ENCODE measurements at places on chromosomes 6 and 20. TPM values are rescaled to one million over a fixed set of nuclear protein-coding genes. Genes with fewer than 3 reads are reported as not detected.

SLC35D3 gene
- total RNA-seq = not detected

ZC3H12D gene
- total RNA-seq = 12.8 TPM

ZBTB46 gene
- total RNA-seq = 0.05 TPM

RIPOR3 gene
- not detected for total RNA-seq

TMX4 gene
- total RNA-seq = 42.0 TPM

PNPLA1 gene
- not detected for total RNA-seq

PCK1 gene
- not detected for total RNA-seq

MCHR2 gene
- not detected for total RNA-seq

MUC22 gene
- not detected for total RNA-seq

SIGLEC1 gene
- total RNA-seq = not detected

TMEM74B gene
- total RNA-seq = 0.79 TPM

PPP1R3G gene
- total RNA-seq = 0.15 TPM

GTSF1L gene
- total RNA-seq = 0.29 TPM

OPRM1 gene
- total RNA-seq = not detected

TSPO2 gene
- total RNA-seq = not detected

GLP1R gene
- not detected for total RNA-seq

UBE2J1 gene
- total RNA-seq = 31.9 TPM

MUC21 gene
- total RNA-seq = not detected

BHLHE23 gene
- total RNA-seq = not detected

GSTA1 gene
- not detected for total RNA-seq

CCN6 gene
- not detected for total RNA-seq

ARMC12 gene
- total RNA-seq = 1.7 TPM

RIN2 gene
- total RNA-seq = not detected

SNAI1 gene
- total RNA-seq = not detected

DNAH8 gene
- total RNA-seq = 0.03 TPM

All from activated naive CD4-positive, alpha-beta T cell treated with anti-CD3 and anti-CD28 coated beads, Interleukin-2, amount 10 ng/mL, durations not matched to agents 5 hours and 36 hours (primary cell).